ENCODE measurements at places on chromosomes 6 and 20.

- no peak for DNase-seq
Observed at GRCh38 chr20:34538671-34539123, 19.8 kb upstream of the MAP1LC3A start.

DNA sequence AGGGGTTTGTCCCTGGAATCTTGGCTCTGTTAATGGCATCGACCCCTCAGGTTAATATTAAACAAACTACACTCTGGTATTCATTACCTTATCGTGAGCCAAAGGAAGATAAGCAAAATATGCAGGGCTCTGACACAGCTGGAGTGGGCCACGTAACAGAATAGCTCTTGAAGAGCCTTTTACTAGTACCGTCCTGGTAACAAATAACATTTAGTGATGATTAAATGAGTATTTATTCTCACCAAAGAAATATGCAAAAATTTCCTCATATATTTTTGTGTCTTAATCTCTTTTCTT, 20.1 kb upstream of the UTRN start:
- no peak for DNase-seq

DNA sequence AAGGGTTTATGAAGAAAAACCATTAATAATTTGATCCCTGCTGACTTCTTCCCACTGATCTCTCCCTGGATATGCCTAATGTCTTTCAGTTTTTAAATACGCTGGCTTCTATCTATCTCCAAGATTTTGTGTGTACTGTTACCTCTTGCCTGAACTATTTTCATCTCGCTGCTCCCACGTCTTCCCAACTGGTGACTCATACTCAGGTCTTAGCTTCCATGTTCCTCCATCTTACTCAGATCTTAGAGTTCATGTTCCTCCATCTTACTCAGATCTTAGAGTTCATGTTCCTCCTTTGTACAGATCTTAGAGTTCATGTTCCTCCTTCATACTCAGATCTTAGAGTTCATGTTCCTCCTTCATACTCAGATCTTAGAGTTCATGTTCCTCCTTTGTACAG, 21.6 kb downstream of the GPR6 start:
- DNase-seq: no peak

DNA sequence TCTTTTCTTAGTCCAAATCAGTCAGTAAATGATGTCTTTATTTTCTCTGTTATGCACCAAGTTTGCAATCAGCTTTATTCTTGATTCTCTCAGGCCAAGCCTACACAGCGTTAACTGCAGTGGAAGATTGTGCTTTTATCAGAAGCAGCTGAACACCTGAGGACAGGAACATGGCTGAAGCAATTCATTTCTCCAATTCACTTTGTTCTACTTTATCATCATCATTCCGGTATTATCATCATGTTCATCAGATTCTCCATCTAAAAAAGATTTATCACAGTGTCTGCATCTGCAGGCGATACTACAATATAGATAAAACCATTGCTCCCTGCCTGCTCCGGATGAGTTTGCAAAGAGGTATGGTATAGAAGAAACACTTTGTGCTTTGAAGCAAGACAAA, 68.1 kb upstream of the STMND1 start:
- DNase-seq: no peak

GRCh38 chr6:33384581-33385020, 7.0 kb upstream of the KIFC1 start:
- no peak for DNase-seq

- no peak for DNase-seq
Observed at GRCh38 chr20:37350649-37351574, 5.0 kb downstream of the SRC start.

DNA sequence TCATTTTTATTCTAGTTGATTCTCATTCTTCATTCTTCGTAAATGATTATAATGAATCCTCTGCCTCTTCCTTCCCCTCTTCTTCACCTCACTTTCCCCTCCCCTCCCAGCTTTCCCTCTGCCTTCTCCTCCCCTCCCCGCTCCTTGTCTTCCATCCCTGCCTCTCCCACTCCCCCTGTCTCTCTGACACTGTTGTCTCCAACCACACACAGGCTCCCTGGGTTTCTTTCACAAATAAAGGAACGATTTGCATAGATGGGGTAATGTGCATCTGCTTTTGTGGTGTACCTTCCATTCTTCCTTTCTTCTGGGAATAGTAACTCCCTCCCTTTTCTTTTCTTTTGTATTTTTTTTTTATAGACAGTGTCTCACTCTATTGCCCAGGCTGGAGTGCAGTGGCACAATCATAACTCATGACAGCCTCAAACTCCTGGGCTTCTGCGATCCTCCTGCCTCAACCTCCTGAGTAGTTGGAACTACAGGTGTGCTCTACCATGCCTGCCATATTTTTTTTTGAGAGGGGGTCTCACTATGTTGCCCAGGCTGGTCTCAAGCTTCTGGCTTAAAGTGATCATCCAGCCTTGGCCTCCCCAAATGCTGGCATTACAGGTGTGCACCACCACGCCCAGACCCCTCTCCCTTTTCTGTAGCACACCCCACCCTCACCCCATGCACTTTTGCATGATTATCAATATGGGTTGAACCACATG, 318.6 kb downstream of the PRKN start:
- no peak for DNase-seq

DNA sequence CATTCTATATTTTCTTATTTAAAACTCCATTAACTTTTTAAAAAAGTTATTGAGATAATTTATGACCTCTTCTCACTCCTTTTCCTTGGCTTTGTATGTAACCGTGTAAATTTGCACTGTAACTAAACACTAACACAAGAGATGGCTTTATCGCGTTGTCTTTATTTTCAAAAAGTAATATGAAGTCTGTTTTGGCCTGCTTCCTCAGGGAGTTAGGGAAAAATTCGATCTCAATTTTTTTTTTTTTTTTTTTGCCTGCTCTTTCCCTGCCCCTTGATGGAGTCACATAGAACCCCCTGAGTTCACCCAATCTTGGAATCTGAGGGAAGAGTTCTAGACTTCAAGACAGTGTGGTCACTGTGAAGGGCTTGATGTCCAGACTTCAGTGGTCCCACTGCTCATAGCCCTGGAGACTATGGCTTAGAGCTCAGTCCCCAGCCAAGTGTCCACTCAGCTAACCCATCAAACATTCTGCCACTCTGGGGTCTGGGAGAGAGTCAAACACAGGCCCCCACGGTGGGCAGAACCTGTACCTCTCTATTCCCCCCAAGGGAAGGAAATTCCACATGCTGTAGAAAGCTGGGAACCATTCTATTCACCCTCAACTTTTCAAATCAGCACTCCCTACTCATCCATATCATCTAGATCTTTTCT, 15.7 kb upstream of the TBC1D22B start:
- no peak for DNase-seq

DNA sequence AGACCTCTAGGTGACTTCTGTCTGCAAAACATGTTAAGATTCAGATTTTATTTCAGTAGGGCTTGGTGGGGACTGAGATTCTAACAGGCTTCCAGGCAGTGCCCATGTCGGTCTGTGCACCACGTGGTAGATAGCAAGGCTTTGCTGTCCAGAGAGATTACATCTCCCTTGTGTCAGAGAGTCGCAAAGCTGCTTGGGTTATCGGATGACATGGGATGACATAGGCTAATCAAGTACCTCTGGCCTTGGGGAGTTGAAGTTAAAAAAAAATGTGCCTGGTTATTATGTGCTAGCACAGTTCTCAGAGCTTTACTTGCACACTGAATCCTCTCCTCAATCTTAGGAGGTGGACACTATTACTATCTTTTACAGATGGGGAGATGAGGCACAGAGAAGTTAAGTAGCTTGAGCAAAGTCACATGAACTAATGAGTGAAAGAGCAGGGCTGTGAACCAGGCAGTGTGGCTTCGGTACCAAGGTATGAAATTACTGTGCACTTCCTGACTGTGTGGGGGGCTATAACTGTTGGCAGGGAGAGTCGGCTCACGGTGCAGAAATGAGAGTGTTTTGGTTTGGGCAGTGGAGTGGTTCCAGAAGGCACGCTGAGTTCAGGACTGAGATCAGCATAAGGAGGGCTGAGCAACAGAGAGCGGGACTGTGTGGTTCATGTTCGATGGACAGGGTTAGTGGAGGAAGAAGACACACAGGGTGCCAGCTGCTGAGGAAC, 41.1 kb downstream of the FARS2 start:
- no peak for DNase-seq

DNA sequence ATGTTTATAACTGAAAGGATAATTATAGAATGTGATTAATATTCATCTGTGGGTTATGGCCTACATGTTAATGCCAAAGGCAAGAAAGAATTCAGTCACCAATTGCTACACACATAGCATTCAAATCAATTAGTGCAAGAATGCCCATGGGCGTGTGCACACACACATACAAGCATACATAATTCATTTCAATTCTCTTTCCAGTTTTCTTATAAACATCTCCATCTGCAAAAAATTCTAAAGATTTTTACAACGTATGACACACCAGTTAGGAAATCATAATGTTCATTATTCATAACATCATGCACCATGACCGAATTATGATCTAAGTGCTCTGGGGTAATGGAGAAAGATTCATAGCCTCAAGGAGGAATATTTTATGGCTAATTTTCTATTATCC, 111.0 kb upstream of the ADTRP start:
- no peak for DNase-seq

- DNase-seq: no peak
Observed at GRCh38 chr20:10249822-10250221, 31.2 kb downstream of the SNAP25 start.

DNA sequence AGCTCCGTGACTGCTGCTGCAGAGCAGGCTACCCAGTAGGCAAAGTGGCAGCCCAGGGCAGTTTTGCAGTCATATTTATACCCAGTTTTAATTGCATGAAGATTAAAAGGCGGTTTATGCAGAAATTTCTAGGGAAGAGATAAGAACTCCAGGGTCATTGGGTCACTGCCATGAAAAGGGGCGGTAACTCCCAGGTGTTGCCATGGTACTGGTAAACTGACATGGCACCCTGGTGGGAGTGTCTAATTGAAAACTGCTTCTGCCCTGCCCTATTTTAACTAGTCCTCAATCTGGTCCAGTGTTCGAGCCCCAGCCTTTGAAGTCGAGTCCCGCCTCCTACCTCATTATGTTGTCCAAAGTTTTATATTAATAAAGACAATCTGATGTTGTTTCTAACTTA, 75.0 kb upstream of the FUCA2 start:
- no peak for DNase-seq

DNA sequence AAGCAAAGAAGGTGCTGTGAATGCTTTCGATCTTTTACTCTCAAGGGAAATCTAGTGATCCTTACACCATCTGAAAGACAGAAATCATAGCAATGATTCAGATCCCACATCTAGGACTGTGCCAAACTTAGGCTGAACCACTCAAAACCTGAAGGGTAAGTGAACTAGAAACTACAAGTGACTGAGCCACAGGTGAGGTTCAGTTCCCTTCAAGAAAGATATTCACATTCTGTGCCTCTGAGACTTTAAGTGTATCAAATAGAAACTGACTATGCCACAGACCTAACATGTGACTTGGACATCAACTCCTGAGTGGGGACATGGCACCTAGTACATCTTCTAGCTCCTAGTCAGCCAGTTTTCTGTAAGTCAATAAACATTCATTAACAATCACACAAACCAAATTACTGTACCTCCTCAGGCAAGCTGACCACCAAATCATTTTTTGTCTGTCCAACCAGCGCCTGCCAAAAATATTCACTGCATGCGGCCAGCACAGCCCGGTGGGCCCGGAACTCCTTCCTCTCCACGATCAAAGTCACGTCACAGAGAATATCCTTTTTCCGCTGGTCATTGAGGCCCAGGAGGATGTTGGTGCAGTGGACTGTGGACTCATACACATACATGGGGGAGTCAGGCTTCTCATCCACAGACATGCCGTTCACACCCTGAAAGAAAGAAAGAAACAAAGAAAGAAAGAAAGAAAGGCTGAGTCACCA, 114.1 kb downstream of the GJA10 start:
- DNase-seq: no peak
